ENCODE measurements at places on chromosomes 11 and 22.
A peak's percentile ranks its signal among the peaks of the same experiment; 100 is the strongest.

DNA sequence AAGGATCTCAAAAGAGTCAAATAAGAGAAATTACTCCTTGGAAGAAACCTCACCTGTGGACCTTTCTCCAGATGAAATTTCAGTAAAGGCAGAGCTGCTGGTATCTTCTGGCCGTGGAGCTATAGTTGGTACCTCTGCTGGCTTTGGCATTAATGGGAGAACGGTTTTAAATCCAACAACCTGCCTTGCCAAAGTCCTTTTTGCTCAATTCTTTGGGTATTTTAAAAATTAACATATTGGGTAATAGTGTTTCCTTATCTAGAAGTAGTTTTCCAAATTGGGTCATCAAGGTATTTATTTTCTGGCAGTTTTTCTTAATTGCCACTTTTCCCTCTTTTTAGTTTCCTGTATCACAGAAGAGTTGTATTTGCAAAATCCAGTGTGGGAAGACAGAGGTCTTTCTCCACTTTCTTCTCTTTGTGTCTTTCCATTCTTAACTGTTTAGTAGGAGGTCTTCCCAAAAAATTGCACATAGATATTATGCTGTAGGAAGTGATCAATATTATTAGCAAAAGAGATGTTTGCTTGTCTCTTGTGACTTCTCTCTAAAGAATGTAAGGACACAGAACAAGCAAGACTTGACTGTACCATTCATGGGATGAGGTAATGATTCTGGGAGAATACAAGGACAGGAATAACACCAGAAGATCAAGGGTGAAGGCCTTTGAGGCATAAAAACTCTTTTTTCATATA is at the start of gene SAA4:
Gene SAA4, minus strand, starts transcription at position 139 of the 693 bp plus-strand sequence. CDS start 876 bp downstream, outside the sequence.
- no peak for DNase-seq

DNA sequence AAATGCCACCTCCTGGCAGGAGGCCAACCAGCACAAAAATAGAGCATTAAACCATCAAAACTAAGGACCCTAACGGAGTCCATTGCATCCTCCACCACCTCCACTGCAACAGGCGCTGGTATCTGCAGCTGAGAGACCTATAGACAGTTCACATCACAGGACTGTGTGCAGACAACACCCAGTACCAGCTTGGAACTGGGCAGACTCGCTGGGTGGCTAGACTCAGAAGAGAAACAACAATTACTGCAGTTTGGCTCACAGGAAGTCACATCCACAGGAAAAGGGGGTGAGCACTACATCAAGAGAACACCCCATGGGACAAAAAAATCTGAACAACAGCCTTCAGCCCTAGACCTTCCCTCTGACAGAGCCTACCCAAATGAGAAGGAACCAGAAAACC is 11.6 kb upstream of the TMEM45B start:
- DNase-seq: peak; percentile 60

GRCh38 chr11:126722006-126722736 is 278.4 kb downstream of the KIRREL3 start:
- no peak for DNase-seq

GRCh38 chr11:27296497-27296896 is 66.5 kb downstream of the CCDC34 start:
- no peak for DNase-seq

- no peak for DNase-seq
Observed at GRCh38 chr11:10651656-10652361, 41.7 kb downstream of the IRAG1 start.

GRCh38 chr22:46577368-46578249 is 40.2 kb upstream of the CELSR1 start:
- DNase-seq: peak; percentile 30

DNA sequence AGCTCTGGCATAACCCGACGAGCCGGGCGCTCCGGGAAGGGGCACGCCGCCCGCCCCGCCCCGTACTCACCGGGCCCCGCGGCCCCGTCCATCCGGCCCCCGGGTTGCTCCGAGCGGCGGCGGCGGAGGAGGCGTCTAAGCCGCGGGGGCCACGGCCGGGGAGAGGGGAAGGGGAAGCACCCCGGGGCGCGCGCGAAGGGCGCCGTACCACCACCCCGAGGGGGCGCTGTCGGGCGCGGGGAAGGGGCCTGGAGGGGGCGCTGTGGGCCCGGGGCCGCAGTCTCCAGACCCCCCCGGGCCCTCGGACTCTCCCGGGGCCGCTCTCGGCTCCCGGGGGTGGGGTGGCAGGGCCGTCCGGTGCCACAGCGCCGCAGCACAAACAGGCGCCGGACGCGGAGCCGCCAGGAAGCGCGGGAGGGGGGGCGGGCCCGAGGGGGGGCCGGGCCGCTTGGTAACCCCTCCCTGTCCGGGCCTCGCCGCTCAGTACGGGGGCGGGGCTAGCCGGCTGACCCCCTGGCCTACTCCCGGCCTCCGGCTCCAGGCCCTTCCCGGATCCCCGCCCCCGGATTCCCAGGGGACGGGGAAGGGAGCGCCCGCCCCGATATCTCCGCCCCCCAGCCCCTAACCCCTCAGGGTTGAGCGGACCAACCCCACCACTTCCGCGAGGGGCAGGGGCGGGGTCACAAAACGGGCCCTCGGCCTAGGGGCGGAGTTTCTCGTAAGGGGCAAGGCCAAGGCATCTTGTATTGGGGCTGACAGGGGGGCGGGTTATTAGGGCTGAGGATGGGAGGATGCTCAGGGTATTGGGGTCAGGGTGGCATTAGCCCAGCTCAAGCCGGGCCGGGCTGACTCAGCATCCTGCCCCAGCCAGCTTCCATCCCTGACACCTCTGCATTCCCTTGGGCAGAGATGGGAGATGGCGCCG is at the start of the genes EML3 and ROM1:
Gene EML3, minus strand, starts transcription at position 410 of the 925 bp plus-strand sequence. Its CDS starts 318 bp downstream, at position 92.
Gene ROM1, plus strand, starts transcription at position 892 of the 925 bp plus-strand sequence. Its CDS starts 25 bp downstream, at position 917.
- DNase-seq: peak; percentile 95

GRCh38 chr22:41286639-41287091 is 678 bp upstream of the RANGAP1 start:
- peak; percentile 60 for DNase-seq

GRCh38 chr22:40412441-40412840 is 42.0 kb downstream of the SGSM3 start:
- DNase-seq: no peak

DNA sequence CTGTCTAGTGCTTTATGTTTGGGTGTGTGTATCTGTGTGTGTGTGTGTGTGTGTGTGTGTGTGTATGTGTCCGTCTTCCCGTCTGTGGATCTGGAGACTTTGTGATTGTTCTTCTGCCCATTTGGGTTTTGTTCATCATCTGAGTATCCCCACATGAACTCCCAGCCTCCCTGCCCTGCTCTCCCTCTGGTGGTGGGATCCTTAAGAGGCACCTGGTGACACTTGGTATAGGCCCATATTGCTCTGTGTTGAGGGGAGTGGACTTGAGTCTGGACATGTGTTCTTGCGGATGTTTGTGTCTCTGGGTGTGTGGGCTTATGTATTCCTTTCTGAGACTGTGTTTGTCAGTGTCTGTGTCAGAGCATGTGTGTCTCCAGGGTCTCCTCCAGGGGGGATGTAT is 15.3 kb downstream of the RCOR2 start:
- DNase-seq: no peak

- no peak for DNase-seq
Observed at GRCh38 chr11:72625691-72626413, 48.4 kb downstream of the PDE2A start.

- DNase-seq: no peak
Observed at GRCh38 chr22:49024775-49025440, 802.8 kb downstream of the BRD1 start.

- peak; percentile 53 for DNase-seq
Observed at GRCh38 chr11:17013548-17014320, 480 bp downstream of the PLEKHA7 start.

GRCh38 chr11:120188371-120188770 is 22.5 kb upstream of the OAF start:
- DNase-seq: no peak
